Bone marrow (tissue), 2 donors: ENCODE measurements at places on chromosomes 11 and 22.
A peak's percentile ranks its signal among the peaks of the same experiment; 100 is the strongest.

- DNase-seq, result no peak
Measured at GRCh38 chr22:50461536-50461935, 13.3 kb downstream of the SBF1 start.

DNA sequence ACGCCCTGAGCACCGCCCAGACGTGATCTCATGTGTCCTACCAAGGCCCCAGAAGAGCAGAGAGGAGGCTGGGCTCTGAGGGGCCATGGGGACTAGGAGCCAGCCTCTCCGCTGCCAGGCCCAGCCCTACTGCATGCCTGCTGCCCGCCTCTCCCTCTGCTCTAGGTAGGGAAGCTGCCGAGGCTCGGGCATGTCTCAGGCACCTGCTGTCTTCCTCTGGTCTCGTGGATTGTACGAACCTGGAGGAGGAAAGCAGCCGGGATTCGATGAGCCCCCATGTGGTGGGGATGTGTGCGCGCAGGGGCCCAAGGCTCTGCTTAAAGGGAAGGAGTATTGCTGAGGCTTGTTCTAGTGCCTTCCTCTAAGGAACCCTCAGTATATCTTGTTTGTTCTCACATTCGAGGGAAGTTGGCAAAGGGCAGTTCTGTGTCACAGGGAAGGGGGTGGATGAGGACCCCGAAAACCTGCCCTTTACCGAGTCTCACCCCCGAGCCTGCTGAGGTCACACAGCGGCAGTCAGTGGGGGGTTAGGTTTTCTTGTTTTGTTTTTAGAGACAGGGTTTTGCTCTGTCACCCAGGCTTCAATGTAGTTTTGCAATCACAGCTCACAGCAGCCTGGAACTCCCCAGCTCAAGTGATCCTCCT, 21.2 kb downstream of the DAGLA start:
- peak; percentile 80 for DNase-seq

GRCh38 chr11:90176069-90176468, 41.6 kb downstream of the NAALAD2 start:
- DNase-seq, result no peak

- DNase-seq, result no peak
Measured at GRCh38 chr11:17542249-17542648, 2.0 kb downstream of the USH1C start.

GRCh38 chr11:61541598-61541997, 33.0 kb downstream of the LRRC10B start:
- DNase-seq, result no peak

DNA sequence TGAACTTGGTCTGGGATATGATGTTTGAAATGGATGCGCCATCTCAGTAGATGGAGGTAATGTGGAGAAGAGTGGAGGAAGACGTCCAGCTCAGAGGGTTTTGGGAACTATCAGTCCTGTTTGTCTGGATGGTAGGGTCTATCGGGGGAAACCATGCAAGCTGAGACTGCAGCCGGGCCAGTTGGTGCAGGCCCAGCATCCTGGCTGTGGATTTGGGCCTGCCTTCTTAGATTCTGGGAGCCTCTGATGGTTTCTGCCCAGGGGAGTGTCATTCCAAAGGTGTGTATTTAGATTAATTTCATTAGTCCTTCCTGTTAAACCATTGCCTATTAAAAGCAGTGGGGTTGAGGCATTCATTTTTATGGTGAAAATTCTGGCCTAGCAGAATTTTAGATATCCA, 31.6 kb downstream of the BMAL1 start:
- DNase-seq, result no peak

GRCh38 chr11:89119426-89119825, 53.6 kb upstream of the GRM5 start:
- DNase-seq, result no peak
